ENCODE measurements at places on chromosomes 5 and 9. TPM values are rescaled to one million over a fixed set of nuclear protein-coding genes. Genes with fewer than 3 reads are reported as not detected.

GRCh38 chr5:77683171-77683732 lies 44.7 kb upstream of the OTP start:
- DNase-seq = no peak

- no peak for DNase-seq
Measured at GRCh38 chr5:53109056-53109442, 508 bp downstream of the MOCS2 start.

GRCh38 chr5:149445739-149446369 lies 66.8 kb upstream of the IL17B start:
- peak; percentile 94 for DNase-seq

GRCh38 chr9:14585730-14586473 lies 107.3 kb downstream of the ZDHHC21 start:
- DNase-seq = no peak

GRCh38 chr9:137960496-137960895 lies 82.9 kb downstream of the CACNA1B start:
- no peak for DNase-seq

GRCh38 chr5:126852091-126852571 lies 75.2 kb downstream of the LMNB1 start:
- DNase-seq = peak; percentile 78

GRCh38 chr5:66757219-66757833 lies 161.1 kb downstream of the MAST4 start:
- no peak for DNase-seq

GRCh38 chr5:174453690-174454089 lies 270.7 kb upstream of the MSX2 start:
- DNase-seq = no peak

DNA sequence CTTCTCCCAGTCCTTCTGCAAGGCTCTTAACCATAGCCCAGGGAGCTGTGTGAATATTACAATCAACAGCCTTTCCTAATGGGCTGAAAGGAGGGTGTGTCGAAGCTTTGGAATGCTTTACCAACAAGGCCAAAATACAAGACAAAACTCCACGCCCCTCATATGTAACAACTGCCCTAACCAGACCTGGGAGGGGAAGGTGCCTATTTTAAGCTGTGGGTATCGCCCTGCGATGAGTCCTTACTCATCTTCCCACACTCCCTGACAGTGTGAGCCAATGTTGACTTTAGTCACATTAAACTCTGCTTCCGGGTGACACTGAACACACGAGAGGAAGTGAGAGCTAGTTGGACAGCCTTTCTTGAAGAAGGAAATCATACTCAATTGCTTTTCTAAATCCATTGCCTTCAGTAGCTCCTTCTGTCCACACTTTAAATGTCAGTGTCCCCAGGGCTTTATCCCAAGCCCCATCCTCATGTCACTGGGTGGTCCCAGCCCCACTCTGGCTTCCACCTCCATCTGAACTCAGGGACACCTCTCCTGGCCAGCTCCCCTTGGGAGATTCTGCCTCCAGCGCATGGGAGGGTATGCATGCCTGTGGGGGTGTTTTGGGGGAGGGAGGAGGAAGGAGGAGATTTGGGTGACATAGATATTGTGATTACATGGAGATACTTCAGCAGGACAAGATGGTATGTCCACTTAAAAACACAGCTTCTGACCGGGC lies 6.5 kb upstream of the TBC1D9B start:
- DNase-seq = no peak

- DNase-seq = no peak
Measured at GRCh38 chr5:97529354-97529985, 346.4 kb upstream of the RIOK2 start.

DNA sequence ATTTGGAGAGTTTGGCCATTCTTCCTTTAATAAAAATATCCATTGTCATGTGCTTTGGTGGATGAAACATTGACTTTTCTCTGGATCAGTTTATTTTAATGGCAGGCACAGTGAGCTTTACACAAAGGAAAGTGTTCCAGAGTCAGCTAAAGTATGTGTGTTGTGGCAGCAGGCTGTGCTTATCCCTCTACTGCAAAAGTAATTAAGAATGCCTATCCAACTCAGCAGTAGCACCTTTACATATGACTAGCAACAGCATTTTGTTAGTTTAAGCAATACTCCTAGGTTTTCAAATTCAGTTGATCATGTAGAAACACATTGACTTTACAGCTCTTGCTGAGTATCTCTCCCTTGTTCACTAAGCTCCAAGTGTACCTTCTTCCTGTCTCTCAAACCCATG lies 730.5 kb upstream of the RGMB start:
- no peak for DNase-seq

DNA sequence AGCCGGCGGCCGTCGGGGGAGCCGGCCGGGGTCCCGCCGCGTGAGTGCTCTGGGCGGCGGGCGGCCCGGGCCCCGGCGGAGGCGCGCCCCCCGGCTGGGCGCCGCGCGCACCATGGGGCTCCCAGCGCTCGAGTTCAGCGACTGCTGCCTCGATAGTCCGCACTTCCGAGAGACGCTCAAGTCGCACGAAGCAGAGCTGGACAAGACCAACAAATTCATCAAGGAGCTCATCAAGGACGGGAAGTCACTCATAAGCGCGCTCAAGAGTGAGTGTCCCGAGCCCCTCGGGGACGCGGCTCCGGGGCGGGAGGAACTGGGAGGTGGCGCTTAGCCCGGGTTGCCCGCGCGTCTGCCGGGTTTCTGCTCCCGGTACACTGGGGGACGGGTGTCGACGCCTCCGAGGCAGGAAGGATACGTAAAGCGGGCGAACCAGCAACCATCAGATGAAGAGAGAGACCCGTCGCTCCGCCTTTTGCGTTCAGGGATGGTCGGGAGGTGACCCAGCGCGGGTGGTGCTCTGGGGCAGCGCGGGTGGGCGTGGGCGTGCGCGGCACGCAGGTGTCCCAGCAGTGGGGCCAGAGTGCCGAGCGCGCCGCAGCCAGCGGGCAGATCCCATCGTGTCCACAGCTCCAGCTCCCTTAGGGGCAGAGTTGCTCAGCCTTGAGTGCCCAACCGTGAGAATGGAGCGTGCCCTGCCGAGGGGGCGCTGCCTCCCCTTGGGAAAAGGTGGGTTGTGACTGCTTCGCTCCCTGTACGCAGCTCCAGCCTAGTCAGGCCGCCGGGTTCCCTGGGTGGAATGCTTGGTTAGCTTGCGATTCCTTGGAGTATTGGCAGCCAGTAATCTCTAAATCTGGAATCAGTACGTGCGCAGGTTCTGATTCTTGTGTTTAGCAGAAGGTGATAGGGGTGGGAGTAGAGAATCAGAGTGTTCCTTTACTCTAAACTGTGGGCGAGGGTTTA lies 753 bp downstream of the ARHGAP26 start:
- peak; percentile 82 for DNase-seq

DNA sequence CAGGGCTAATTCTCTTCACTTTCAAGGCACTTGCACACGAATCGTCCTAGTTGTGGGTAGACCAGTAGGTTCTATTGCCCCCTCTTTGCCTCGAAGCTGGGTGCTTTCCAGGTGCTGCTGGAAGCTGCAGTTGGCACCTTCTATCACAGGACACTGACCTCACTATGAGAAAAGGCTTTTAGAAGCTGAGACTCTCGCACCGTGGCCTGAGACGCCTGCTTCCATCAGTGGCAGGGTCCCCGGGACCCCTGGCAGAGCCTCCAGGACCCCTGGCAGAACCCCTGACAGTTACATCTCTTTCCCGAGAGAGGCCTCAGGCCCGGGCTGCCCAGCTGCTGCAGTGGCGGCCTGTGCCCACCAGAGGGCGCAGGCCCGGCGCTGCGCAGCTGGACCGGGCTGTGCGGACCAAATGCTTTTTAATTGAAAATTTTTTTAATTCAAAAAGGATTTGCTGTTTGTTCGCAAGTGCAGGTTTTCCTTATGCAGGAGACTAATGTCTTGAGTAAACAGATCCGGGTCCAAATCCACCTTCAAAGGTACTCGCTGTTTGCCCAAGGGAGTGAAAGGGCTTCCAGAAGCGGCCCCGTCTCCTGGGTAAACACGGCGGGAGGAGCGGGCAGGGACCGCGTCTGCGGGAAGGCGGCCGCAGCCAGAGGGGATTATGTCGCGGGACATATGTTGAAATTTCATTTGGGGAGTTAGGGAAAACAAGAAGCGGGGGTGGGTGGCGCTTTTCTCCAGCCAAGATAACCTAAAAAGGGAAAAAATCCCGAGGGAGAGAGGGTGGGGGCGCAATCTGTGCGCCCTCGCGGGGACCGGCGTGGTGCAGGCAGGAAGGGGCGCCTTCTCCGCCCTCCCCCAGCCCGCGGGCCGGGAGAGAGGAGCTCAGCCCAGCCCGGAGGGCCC lies 114.5 kb upstream of the LMX1B start:
- DNase-seq = peak; percentile 60

DNA sequence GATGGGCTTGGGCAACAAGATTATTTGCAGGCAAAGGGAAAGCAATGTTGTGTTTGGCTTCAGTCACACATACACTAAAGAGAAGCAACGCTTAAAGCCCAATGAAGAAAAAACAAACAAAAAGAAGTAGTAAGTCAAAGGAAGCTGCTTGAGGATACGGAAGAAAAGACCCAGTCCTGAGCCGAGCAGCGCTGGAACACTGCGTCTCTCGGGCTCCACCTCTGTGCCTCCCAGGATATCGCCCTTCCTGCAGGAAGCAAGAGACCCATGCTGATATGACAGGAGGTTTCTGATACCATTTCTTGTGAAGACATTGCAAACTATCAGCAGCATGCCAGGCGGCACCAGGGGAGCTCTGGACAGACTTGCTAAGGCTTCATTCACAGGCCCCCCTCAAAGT lies 9.9 kb downstream of the GNAQ start:
- DNase-seq = no peak

DNA sequence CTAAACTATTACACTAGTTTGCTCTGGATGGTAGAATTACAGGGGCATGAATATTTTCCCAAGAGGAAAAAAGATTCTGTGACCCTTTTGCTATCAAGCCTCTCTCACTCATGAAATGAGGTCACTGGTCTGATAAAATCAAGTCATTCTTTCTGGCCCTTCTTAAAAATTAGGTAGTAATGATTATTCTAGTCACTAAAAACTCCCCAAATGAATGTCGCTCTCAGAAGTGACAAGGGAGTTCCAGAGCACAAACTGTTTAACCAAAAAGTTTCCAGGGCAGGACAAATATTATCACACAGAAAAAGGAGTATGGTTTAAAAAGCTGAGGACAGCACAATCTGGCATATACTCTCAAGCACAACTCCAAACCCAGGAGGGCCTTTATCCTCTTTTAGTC lies 12.5 kb downstream of the ERMP1 start:
- no peak for DNase-seq

DNA sequence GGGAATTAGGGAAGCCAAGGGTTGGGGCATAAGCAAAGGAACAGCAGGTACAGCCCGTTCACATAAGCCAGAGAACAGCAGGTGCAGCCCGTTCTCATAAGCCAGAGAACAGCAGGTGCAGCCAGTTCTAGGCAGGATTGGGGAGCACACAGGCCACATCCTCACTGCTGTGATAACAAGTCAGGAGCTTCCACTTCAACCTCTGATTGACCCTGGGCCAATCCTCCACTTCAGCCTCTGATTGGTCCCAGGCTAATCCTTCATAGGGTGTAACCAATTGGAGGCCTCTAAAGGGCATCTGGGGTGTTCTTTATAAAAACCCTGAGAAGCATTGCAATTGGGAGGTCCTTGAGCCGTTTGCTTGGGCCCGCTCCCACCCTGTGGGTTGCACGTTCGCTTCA lies 27.5 kb downstream of the CEL start:
- DNase-seq = no peak

GRCh38 chr9:4620057-4620765 lies 41.9 kb upstream of the PLPP6 start:
- no peak for DNase-seq

DNA sequence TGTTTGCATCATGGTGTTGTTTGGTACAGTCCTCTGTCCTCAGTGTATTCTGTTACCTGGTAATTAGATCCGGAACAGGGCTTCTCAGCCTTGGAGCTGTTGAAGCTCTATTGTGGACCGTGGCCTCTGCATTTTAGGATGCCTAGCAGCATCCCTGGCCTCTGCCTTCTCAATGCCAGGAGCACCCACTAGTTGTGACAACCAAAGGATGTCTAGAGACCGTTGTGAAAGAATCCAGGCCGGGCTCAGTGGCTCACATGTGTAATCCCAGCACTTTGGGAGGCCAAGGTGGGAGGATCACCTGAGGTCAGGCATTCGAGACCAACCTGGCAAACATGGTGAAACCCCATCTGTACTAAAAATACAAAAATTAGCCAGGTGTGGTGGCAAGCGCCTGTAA lies 159.6 kb downstream of the CACNA1B start:
- DNase-seq = peak; percentile 42

Gene KIF24
- total RNA-seq = 1.4 TPM

Gene RAB3C
- total RNA-seq = 2.9 TPM

Gene MLANA
- not detected for total RNA-seq

Gene ENTPD2
- 1.2 TPM for total RNA-seq

Gene C5orf46
- not detected for total RNA-seq

Gene EPB41L4B
- 0.81 TPM for total RNA-seq

Gene PBX3
- 159 TPM for total RNA-seq

Gene MAPKAP1
- total RNA-seq = 155 TPM

Gene PCDHB14
- total RNA-seq = 6.3 TPM

Data from sigmoid colon (tissue), 7 donors.